ENCODE measurements at places on chromosomes 2 and 18.
A peak's percentile ranks its signal among the peaks of the same experiment; 100 is the strongest.

DNA sequence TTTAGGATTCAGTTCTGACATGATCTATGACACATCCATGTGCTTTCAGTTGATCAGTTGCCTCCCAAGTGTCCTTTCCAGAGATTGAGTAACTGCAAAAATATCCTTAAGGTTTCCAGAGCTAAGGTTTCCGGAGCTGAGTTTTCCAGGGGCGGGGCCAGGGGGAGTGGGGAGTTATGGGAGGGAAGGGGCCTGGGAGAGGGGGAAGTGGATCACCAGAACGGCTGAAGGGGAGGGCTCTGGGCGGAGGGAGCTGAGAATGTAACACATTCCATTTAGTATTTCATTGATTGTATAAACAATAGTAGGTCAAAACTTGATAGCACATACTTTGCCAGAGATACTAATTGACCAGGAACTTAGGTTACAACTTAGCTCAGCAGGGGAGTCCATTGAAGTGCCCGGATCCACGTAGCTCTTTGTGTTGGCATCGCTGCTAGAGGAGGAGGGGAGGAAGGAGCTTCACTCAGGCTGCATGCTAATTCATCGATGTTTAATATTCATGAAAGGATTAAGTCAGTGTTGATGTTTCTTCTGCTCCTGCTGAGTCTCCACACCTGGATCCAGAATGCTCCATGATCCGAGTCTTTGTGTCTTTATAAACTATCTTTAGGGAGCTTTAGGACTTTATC lies 289.8 kb downstream of the ALPK2 start:
- H3K4me1 ChIP-seq: peaks cover 20% of the 10 kb centered on the region
- no peak overlapping the region for H3K4me3 ChIP-seq
- H3K36me3 ChIP-seq: no peaks in the 10 kb centered on the region

GRCh38 chr2:3461801-3462492 lies 57.4 kb downstream of the ADI1 start:
- H3K27me3 ChIP-seq: no peaks in the 10 kb centered on the region
- H3K4me3 ChIP-seq: no peak overlapping the region
- peaks cover 53% of the 10 kb centered on the region for H3K36me3 ChIP-seq
- peaks cover 10% of the 10 kb centered on the region for H3K4me1 ChIP-seq
- peak overlapping the region; percentile 58 for H3K27ac ChIP-seq

DNA sequence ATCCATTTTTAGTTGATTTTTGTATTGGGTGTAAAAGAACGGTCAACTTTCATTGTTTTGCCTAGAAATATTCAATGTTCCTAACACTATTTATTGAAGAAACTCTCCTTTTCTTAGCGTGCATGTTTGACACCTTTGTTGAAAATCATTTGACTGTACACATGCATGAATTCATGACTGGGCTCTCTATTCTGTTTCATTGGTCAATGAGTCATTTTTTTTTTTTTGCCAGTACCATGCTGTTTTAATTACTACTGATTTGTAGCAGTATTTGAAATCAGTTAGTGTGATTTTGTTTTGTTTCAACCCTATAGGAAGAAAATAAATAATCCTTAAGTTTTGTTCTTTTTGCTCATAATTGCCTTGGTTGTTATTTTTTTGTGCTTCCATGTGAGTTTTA lies 828.7 kb downstream of the SUCLG1 start:
- no peaks in the 10 kb centered on the region for H3K4me1 ChIP-seq
- H3K27ac ChIP-seq: no peak overlapping the region
- H3K36me3 ChIP-seq: no peaks in the 10 kb centered on the region
- no peaks in the 10 kb centered on the region for H3K27me3 ChIP-seq

DNA sequence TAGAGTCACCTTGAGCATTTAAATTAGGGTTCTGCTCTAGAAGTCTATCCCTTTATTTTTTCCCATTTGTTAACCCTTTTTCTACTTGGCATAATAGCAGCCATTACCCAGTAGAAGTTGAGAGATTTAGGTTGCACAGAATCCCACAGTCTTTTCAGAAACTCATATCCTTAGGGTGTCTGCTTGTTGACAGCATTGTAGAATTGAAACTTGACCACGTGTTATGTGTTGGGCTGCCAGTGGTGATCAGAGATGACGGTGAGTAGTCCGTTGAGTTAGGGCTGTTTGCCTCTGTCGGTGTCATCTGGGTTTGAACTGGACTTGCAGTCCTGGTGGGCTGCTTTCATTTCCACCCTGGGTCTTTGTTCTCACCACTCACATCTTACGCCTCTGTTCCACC lies 114.4 kb downstream of the NEDD4L start:
- H3K36me3 ChIP-seq: no peaks in the 10 kb centered on the region
- H3K27me3 ChIP-seq: no peaks in the 10 kb centered on the region
- no peak overlapping the region for H3K4me3 ChIP-seq

- H3K36me3 ChIP-seq: no peaks in the 10 kb centered on the region
- no peaks in the 10 kb centered on the region for H3K27me3 ChIP-seq
- no peak for DNase-seq
Measured at GRCh38 chr2:191366199-191366598, 121.0 kb downstream of the MYO1B start.

GRCh38 chr2:51629406-51629805 lies 597.5 kb upstream of the NRXN1 start:
- no peak overlapping the region for H3K4me3 ChIP-seq
- no peak overlapping the region for H3K27ac ChIP-seq
- DNase-seq: no peak
- H3K4me1 ChIP-seq: no peaks in the 10 kb centered on the region

DNA sequence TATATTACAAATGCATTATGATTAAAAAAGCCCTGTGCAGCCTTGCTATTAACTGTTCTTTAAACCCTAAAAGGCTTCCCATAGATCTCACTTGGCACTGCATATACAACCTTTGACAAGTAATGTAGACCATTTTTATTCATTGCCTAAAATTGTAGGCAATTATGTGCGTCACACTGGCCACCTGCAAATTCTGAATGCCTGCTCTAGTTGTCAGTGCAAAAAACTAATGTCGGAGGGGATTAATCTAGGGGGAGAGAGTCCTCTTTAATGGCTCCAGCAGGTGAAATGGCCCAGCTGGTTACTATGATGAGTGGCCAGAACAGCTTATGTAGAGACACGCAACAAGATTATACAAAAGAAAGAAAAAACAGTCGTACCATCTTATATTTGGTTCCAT lies 123.2 kb downstream of the OLA1 start:
- no peak for DNase-seq
- no peaks in the 10 kb centered on the region for H3K36me3 ChIP-seq
- H3K27me3 ChIP-seq: no peaks in the 10 kb centered on the region
- H3K27ac ChIP-seq: no peak overlapping the region
- H3K4me1 ChIP-seq: no peaks in the 10 kb centered on the region
- H3K4me3 ChIP-seq: no peak overlapping the region

DNA sequence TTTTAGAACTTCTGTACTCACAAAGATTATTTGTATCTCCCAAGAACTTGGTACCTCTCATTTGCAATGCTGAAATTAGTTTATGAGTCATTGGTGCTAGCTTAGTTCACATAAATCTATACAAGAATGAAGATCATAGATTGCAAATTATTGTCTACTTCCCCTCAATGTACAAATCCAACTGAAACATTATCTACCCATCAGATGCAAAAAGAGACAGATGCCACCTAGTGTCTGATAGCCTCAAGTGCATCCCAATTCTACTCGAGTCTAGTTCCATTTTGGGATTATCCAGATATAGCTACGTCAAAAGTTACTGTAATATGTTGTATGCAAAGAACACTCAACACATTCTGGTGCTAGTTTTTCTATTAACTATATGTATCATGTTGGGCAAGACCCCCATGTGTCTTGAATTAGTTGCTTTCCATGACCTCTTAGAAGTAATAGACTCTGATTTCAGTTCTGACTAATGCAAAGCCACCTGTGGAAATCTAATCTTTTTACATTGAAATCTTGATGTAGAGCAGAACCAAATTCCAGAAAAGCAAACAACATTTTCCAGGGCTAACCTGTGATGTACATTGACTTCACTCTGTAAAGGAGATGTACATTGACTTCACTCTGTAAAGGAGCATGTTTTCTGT lies 210.0 kb downstream of the RBM43 start:
- no peak overlapping the region for H3K27ac ChIP-seq
- no peak overlapping the region for H3K4me3 ChIP-seq
- no peak for DNase-seq
- no peaks in the 10 kb centered on the region for H3K4me1 ChIP-seq

- H3K27me3 ChIP-seq: no peaks in the 10 kb centered on the region
- H3K4me3 ChIP-seq: no peak overlapping the region
- H3K4me1 ChIP-seq: peaks cover 31% of the 10 kb centered on the region
- no peak overlapping the region for H3K27ac ChIP-seq
Measured at GRCh38 chr18:13438507-13439056, 220.0 kb downstream of the LDLRAD4 start.

DNA sequence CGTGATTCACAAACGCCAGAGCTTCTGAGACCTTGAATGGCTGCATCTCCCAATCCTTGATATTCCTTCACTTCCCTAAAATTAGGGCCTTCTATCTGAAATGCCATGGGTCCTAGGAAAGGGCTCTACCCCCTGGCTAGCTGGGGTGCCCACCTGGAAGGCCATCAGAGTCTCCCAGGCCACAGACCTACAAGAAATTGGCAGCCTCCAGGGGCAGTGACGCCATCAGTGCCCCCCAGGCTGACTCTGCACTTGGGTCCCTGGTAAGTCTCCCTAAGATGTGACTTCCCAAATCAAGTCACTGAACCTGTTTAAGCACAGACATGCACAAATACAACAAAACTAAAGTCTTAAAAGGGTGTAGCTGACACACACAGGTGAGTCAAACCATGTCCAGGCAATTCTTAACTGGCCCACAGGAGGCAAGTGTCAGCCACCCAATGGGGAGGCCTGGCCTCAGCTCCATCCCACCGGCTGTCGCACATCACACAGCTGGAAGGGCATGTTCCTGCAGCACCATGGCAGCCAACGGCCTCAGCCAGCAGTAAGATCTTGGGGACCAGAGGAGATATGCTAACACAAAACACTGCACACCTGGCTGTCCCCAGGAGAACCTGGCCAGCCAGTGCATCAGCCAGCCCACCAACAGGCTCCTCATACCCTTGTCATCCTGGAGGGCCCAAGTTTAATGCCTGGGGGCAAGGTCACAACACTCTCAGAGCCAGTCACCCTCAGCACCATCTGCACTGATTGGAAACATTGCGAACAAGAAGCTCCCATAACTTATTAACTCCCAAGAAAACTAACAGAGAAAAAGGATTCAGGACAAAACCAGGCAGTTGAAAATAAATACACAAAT lies 5.2 kb downstream of the PARD6G start:
- peaks cover 17% of the 10 kb centered on the region for H3K4me1 ChIP-seq
- H3K27ac ChIP-seq: no peak overlapping the region
- no peak overlapping the region for H3K4me3 ChIP-seq

- no peaks in the 10 kb centered on the region for H3K27me3 ChIP-seq
- DNase-seq: no peak
- peaks cover 21% of the 10 kb centered on the region for H3K4me1 ChIP-seq
Measured at GRCh38 chr2:72214429-72215143, 66.9 kb upstream of the CYP26B1 start.

DNA sequence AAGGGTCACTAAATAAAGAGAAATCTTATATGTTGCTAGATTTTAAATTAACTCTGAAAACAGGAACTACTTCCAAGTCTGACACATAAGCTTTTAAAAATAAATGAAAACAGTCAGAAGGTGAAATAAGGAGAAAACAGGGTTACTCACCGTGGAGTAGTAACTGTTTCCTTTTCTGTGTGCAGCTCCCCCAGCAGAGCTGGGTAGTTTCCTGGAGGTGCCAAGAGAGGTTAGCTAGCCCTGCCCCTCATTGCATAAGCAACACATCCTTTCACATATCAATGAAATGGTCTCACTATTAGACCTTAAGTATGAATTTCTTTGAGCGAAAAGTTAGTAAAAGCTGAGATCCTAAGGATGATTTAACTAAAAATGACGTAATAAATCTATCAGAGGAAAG lies 54.0 kb upstream of the GPR75 start:
- no peak for DNase-seq
- H3K27ac ChIP-seq: no peak overlapping the region
- H3K27me3 ChIP-seq: no peaks in the 10 kb centered on the region
- H3K36me3 ChIP-seq: peaks cover 46% of the 10 kb centered on the region
- no peaks in the 10 kb centered on the region for H3K4me1 ChIP-seq

DNA sequence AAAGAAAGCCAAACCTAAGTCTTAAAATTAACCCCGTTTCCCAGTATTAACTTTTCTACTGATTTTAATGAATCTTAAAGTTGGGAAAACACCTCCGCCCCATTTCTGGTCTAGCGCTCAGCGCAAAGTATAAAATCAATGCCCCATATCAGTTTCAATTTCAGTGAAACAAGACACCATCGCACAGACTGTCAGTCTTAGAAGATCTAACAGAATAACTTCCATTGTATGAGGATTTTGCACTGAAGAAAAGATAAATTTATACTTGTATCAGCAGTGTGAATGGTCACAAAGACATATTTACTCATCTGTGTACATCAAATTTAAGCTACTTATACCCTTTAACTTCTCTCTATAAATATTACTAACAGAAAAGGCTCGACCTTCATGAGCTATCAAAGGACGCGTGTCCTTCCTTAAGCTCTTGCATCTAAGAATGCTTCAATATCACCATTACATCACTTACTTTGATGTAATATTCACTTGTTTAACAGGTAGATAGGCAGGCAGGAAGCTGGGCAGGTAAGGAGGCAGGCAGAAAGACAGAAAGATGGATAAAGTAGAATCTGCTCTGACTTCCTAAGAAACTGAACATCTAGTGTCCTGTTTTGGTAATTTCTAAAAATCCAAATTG lies 183.0 kb downstream of the TCF4 start:
- H3K36me3 ChIP-seq: no peaks in the 10 kb centered on the region
- no peak for DNase-seq
- H3K27me3 ChIP-seq: no peaks in the 10 kb centered on the region
- H3K27ac ChIP-seq: peak overlapping the region; percentile 85

- H3K27ac ChIP-seq: no peak overlapping the region
- no peak for DNase-seq
- peaks cover 69% of the 10 kb centered on the region for H3K4me1 ChIP-seq
- no peak overlapping the region for H3K4me3 ChIP-seq
- H3K27me3 ChIP-seq: no peaks in the 10 kb centered on the region
Measured at GRCh38 chr2:105756435-105756834, 11.7 kb downstream of the NCK2 start.

GRCh38 chr2:163259489-163259888 lies 420.9 kb upstream of the KCNH7 start:
- DNase-seq: no peak
- H3K36me3 ChIP-seq: no peaks in the 10 kb centered on the region
- no peaks in the 10 kb centered on the region for H3K4me1 ChIP-seq
- no peak overlapping the region for H3K27ac ChIP-seq
- H3K27me3 ChIP-seq: no peaks in the 10 kb centered on the region

GRCh38 chr2:197445746-197446145 lies 7.6 kb upstream of the COQ10B start:
- H3K27me3 ChIP-seq: no peaks in the 10 kb centered on the region
- H3K4me1 ChIP-seq: no peaks in the 10 kb centered on the region
- no peak overlapping the region for H3K4me3 ChIP-seq
- no peak for DNase-seq
- no peak overlapping the region for H3K27ac ChIP-seq

DNA sequence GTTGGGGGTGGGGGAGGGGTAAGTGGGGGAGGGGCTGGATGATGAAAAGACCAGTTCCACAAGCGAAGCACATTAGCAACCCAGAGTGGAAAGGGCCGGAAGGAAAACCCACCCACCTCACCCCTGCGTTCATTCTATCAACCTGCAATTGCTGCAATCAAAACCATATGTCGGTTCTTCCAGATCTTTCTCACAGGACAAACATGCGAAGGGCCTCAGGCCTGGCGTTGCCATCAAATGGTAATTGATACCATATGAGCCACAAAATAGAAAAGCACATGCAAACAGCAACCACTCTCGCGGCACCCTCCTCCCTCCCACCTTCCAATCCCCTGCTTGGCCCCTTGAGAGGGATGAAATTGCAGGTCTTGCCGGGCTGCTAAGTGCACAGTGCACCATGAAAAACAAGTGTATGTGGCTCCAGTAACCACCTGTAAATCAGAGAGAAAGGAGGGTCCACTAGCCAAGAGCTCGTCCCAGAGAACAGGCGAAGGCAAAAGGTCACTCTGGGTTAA lies 287.5 kb downstream of the TCF4 start:
- H3K27ac ChIP-seq: peak overlapping the region; percentile 67
- H3K4me3 ChIP-seq: no peak overlapping the region
- no peaks in the 10 kb centered on the region for H3K36me3 ChIP-seq
- H3K27me3 ChIP-seq: no peaks in the 10 kb centered on the region

Data from vagina (tissue), 2 donors.